ENCODE measurements at places on chromosomes 3 and 15.
A peak's percentile ranks its signal among the peaks of the same experiment; 100 is the strongest.

GRCh38 chr15:25052191-25052999 lies 97.6 kb downstream of the SNRPN start:
- no peak for DNase-seq

GRCh38 chr3:81760215-81760614 lies 1.2 kb downstream of the GBE1 start:
- DNase-seq: no peak

- no peak for DNase-seq
Observed at GRCh38 chr3:142779591-142779990, 55.8 kb downstream of the TRPC1 start.

- DNase-seq: no peak
Observed at GRCh38 chr15:42160136-42160535, 3.7 kb upstream of the PLA2G4F start.

DNA sequence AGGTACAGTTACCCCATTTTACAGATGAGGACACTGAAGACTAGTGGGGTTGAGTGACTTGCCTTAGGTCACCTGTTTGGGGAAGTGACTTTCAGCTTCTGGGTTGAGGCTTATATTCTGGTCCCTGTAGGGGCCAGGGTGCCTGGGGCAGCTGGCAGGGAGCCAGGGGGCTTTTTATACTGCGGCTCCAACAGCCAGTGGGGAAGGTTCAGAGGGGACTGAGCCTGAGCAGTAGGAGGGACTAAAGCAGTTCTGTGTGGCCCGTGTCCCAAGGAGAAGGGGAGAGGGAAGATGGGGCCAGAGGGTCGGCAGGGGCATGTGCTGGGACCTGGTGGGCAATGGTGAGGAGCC lies 37.7 kb downstream of the SLC6A6 start:
- DNase-seq: no peak

GRCh38 chr3:38738630-38739395 lies 77.2 kb downstream of the SCN10A start:
- DNase-seq: no peak

DNA sequence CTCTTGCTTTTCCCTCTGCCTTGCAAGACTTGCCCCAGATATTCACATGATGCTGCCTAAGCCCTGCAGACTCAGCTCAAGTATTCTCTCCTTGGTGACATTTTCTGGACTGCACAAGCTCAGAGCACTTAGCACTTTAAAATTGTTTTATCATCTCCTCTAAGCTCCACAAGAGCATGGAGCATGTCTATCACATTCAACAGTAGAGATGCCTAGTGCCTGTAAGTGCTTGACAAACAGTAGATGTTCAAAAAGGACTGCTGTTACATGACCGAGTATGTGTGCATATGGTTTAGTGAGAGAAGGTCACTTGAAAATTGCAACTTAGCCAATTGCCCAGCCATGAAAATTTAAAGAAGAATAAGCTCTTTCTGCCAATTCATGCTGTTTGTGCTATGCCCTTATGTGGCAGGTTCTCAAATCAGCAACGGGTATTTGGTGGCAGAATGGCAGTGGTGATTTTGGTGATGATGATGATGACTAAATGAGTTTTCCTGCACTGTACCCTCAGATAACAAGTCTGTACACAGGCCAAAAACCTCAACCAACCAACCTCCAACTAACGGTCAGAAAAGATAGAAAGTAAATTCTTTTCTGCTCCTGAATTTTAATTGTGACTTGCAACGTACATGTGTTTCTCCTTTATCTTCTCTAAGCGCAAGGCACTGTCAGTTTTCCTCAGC lies 647.2 kb upstream of the UBE2E2 start:
- no peak for DNase-seq

- no peak for DNase-seq
Observed at GRCh38 chr3:50331364-50331907, 3.4 kb upstream of the TUSC2 start.

DNA sequence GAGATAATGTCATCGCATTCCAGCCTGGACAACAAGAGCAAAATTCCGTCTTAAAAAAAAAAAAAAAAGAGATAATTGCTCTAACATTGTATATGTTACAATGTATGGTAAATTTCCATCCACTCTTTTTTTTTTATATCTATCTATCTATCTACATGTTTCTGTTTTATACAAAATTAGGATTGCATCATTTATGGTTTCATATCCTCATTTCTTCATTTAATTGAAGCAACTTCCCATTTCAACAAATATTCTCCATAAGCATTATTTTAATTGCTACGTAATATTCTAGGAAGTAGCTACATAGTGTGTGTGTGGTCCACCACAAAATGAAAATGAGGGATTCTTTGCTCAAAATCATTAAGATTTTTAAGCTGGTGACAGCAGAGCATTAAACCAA lies 18.4 kb downstream of the RBP1 start:
- DNase-seq: no peak

DNA sequence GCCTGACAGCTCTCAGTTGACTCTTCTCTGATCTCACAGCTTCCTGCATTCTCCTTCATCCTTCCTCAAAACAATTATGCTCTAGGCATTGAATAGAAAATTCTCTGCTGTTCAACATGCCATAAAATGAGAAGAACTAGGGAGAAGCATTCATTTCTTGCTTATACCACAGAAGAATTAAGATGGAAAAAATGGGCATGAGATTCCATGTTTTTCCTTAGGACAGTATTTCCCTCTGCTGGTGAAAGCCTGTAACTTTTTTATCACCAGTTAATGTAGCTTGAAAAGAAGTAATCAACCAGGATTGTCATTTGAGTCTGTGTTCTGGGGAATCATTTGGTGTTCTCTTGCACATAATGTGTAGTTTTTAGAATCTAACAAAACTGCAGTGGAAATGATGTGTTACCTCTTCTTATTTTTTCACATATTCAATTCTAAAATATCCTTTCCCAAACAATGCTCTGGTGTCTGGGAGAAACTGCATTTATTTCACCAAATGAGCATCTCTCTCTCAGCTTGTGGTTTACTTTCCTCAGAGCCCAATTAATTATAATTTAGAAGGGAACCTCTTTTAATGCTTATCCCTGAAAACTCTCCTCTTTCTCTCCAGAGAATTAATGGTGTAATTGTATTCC lies 92.8 kb upstream of the DCBLD2 start:
- no peak for DNase-seq

DNA sequence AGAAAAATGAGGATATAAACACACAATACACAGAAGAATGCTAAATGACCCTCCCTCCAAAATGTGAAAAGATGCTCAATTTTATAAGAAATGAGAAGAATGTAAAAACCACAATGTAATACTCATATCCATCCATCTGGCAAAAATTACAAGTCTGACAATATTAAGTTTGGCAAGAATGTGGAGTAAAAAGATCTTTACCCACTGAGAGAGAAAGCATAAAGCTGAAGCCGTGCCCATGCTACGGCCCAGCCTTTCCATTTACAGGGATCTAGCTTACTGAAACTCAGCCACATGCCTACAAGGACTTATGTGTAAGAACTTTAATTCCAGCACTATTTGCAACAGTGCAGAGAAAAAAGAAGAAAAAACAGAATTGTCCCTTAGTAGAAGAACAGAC lies 42.9 kb downstream of the ATP13A3 start:
- DNase-seq: no peak

DNA sequence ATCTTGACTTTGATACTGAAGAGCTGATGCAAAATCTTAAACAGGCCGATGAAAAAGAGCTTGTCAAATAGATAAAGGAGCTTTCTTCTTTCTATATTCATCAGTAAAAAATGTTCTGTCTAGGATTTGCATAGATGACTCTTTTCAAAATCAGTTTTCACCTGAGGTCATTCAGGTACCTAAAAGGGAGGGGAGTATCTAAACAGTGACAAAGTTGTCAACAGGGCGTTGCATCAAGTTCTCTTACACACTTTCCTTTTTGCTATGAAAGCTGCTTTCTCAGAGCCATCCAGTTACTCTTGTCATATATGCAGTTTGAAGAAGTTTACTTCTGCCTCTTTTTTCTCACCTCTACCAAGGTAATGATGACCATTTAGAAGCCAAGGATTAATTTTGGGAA lies 60.0 kb downstream of the AKAP13 start:
- DNase-seq: no peak

- no peak for DNase-seq
Observed at GRCh38 chr3:134938029-134938525, 143.0 kb downstream of the EPHB1 start.

DNA sequence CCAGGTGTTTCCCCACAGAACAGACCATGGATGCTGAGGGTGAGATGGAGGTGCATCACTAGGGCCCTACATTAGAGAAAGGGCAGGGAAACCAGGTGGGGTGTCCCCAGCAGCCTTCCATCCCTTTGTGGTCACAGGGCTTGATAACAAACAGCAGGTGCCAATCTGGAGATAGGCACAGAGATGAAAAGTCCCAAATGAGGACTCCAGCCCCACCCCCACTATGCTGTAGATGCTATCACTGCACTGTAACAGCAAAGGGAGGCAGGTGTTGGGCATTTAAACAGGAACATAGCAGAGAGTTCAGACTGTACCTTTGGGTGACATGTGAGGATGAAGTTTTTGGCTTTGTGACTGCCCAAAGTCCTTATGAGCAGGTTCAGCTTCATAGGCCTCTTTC lies 21.4 kb downstream of the IL20RB start:
- no peak for DNase-seq

GRCh38 chr15:45387380-45388007 lies 9.2 kb upstream of the GATM start:
- no peak for DNase-seq

GRCh38 chr3:38133209-38133556 lies 3.7 kb downstream of the ACAA1 start:
- no peak for DNase-seq

DNA sequence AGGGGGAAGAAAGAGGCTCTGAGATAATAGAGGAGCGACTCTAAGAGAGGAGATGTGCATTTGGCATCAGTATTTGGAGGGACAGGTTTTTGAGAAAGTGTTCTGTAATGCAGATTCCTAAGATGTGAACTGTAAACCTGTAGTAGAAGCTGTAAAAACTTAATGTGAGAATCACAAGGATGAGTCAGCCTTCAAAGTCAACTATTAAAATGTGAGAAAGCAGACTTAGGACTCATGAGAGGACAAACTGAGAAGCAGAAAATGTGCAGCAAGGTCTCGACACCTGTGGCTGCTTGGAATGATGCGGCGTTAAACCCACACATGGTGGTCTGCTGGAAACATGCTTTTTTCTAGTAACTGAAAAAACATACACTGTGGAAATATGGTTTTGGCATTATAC lies 36.0 kb downstream of the USP13 start:
- no peak for DNase-seq

DNA sequence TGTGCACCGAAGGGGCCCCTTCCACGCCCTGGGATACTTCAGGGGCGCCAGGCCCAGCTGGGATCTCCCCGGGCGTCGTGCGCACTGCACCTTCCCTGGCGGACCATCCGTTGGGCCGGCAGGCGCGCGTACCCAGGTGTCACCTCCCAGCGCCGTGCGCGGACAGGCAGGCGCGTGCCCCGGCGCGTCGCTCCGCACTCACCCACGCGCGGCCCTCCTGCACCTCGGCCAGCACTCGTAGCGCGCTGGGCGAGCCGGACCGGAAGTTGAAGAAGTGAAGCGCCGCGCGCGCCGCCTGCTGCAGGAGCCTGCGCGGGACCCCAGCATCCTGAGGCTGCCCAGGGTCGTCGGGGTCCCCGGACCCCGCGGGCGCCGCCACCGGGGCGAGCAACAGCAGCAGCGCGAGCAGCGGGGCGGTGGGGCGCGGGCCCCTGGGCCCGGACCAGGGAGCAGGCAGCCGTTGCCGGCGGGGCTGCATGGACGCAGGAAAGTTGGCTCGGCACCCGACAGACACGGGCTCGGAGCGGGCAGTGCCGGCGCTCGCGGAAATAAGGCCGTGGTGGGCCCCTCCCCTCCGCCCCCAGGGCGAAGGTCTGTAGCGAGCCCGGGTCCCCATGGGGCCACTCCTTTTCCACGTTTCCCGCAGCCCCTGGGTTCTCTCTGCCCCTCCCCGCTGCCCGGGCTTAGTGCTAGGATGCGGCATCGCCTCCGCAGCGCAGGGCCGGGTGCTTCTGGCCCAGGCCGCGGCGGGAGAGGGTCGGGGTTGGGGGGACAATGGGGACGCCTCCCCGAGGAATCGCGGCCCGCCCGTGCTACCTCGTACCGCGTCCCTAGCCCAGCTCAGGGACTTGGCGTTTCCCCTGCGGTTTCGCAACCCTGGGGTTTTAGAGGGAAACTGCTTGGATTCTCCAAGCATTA lies at the start of gene RARRES1:
TSS of gene RARRES1 (minus strand) at position 520 of the 918 bp plus-strand sequence. CDS start at position 478, 42 bp downstream.
- DNase-seq: peak; percentile 36

DNA sequence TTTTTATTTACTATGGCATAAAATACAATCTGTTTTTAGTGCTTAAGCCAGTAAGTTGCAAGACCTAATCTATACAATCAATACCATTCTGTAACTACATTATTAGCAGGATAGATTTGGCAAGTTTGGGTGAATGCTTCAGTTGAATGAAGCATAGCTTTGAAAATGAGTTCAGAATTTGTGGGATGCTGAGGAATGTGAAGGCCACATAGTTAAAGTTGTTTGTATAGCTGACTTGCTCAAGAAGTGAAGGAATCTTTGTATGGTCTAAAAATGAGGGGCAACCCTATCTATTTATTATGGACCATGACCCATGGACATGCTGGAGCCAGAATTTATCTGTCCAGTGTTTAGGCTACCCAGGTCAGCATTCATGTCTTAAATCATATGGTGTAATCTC lies 58.5 kb downstream of the CRYBG3 start:
- no peak for DNase-seq

GRCh38 chr3:17686613-17687012 lies 55.8 kb downstream of the TBC1D5 start:
- DNase-seq: no peak

- DNase-seq: no peak
Observed at GRCh38 chr3:149901770-149902169, 68.9 kb downstream of the PFN2 start.

DNA sequence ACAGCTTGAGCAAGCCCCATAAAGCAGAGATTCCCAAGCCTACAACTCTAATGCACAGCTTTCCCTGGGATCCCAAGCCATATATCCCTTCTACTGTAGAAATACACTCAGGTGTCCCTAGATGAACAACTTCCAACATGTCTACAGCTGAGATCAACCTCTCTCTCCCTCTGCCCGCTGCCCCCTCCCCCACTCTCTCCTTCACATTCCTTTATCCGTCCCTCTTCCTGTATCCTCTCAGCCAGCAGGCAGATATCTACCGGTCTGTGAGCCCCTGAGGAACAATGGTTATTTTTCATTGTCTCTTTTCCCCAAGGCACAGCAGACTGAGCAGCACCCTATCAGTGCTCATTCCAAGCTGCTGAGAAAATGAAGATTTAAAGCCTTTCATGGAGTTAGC lies 138.6 kb downstream of the SUCLG2 start:
- DNase-seq: no peak

DNA sequence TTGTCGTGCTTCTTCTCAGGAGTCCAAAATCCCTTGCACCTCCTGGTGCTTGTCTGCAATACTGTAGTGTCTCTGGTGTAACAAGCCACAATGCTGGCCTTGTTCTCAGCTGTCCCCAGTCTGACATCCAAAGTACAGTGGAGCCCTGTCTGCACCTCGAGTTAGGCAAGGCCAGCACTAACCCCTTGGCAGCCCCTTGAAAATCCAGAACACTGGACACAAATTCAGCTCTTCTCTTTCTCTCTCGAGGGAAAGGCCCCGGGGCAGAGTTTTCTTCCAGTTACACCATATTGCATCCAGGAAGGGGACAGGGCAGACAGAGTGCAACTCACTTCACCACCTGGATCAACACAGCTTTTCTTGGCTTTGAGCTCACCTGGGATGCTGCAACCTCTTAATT lies 91.3 kb upstream of the ATP10A start:
- no peak for DNase-seq

GRCh38 chr15:54854667-54855066 lies 342.1 kb downstream of the RSL24D1 start:
- DNase-seq: no peak
